ENCODE measurements at places on chromosomes 2 and 18.

- no peak for DNase-seq
These were observed 44.5 kb downstream of the PTGR3 start for GRCh38 chr18:75164479-75164878.

GRCh38 chr2:224357098-224357901, 44.6 kb downstream of the FAM124B start:
- peak; percentile 64 for DNase-seq

DNA sequence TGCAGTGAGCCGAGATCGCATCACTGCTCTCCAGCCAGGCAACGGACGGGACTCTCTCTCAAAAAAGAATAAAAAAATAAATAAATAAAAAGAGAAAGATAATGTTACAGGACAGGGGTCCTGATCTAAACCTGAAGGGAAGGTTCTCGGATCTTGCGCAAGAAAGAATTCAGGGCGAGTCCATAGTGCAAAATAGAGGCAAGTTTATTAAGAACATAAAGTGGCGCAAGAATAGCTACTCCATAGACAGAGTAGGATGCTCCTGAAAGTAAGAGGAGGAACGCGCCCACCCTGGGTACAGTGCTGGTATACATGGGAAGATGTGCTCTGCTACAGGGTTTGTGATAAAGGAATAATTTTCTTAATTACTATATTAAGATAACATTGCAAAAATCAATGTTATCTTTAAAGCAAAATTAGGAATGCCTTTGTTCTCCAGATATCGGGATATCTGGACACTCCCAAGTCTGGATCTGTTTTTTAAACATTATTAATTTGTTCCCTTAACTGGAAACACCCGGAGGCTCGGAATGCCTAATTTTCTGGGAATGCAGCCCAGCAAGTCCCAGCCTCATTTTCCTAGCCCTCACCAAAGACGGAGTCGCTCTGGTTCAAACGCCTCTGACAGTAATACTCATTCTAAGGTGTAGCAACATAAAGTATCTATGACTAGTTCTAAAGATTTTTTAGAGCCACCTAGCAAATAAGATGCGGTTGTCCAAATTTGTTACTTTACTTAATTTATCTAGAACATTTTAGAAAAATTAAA, 38.8 kb downstream of the ACSL3 start:
- no peak for DNase-seq

DNA sequence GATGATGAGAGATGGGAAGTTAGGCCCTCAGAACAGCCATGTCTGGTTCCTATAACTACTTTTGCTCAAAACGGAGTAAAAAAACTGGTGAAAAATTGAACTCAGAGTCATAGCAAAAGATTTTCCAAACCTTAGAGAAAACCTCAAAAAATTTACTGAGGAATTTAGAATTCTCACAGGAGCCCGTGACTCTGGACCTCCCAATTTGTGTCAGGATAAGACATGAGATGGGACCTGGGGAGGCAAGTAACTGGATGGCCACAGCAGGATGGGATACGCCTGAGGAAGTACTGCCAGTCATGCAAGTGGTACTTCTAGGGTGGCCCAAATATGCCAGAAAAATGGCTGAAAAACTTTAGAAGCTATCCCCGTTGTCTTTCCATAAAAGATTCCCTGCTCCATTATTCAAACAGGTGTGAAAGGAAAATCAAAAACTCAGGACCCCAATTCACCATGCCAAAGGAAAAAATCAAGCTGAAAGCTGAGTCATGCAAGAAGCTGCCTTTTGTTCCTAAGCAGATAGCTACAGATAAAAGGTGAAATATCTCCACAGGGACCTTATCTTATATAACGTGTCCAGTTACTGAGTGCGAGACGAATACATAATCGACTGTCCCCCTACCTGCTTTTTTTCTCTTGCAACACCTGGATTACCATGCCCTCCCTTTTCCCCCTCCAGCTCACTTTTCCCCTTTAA, 34.1 kb upstream of the LIPG start:
- no peak for DNase-seq

- peak; percentile 47 for DNase-seq
These were observed 6.0 kb downstream of the SRBD1 start for GRCh38 chr2:45605116-45605515.

- DNase-seq: no peak
These were observed 1640.1 kb upstream of the CELF4 start for GRCh38 chr18:39205565-39206195.

DNA sequence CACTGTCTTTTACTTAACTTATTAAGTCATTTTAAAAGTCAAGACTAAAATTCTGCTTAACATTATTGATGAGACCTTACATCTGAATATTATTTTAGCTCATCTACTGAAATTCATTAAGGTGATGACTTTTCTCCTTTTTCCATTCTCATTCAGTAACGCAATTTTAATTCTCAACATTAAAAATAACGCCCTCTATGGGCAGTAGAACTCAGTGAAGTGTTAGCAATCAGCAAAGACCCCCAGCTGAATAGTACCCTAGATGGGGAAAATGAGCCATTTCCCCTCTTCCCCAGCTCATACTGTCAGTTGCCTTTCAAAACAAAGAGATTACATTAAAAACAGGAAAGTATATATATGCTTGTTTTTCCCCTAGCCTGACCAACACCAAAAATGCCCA, 203.3 kb downstream of the NR4A2 start:
- DNase-seq: no peak

GRCh38 chr2:70029814-70030409, 57.4 kb upstream of the PCBP1 start:
- DNase-seq: peak; percentile 79

DNA sequence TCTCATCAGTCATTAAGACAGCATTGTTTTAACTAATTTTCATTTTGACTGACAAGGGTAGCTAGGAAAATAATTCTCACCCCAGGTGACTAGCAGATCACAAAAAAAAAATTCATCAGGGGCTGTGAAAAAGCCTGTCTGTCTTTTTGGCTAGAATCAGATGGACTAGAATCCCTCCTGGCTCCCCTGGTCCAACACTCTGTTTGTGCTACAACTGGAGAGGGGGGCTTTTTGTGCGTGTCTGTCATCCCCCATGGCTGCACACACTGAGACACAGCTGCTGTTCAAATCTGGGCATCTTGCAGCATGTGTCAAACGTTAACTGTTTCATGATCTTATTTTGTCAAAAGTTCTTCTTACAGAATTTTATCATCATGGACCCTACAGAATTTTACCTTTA, 51.2 kb downstream of the KIAA2012 start:
- DNase-seq: no peak

GRCh38 chr18:22267697-22268096, 98.3 kb downstream of the GATA6 start:
- no peak for DNase-seq

DNA sequence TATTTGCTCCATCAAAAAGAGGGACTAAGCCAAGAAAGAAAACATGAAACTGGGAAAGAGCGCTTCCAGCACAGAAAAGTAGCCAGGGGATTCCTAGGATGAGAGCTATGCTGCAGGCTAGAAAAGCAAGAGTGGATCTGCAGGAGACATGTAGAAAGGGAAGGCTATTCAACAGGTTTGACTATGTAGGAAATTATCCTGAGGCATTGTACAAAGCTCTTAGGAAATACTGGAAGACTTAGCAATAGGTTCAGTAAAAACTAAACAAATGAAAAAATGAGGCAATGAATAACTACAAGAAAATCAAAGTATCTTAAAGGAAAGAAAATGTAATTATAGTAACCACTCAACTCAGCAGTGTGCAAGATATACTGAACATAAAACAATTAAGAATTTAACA, 229.5 kb upstream of the FBXO11 start:
- no peak for DNase-seq

DNA sequence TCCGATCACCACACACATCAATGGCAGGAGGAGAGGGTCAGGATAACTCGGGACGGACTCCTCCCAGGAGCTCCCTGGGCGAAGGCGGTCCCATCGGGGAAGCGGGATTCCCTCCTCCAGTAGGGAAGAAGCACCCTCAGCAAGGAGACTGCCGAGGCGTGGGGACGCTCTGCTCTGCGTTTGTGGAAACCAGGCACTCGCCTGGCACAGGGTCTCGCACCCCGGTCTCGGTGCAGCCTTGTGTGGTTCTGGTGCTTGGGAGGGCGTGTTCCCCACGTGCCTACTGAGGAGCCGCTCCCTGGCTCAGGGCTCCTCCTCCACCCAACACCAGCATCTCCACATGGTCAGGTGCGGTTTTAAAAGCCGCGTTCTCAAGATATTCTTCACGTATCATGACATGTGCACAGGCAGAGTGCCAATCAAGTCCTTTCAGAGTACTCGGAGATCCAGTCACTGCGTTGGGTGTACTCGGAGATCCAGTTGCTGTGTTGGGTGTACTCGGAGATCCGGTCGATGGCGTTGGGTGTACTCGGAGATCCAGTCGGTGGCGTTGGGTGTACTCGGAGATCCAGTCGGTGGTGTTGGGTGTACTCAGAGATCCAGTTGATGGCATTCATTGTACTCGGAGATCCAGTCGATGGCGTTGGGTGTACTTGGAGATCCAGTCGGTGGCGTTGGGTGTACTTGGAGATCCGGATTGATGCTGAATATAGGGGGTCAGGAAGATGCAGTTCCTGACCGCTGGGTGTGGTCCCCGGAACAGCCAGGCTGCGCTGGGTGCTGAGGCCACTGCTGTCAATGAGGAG, 117.5 kb downstream of the RTP5 start:
- no peak for DNase-seq

GRCh38 chr2:225272173-225272572, 127.3 kb upstream of the NYAP2 start:
- DNase-seq: no peak

DNA sequence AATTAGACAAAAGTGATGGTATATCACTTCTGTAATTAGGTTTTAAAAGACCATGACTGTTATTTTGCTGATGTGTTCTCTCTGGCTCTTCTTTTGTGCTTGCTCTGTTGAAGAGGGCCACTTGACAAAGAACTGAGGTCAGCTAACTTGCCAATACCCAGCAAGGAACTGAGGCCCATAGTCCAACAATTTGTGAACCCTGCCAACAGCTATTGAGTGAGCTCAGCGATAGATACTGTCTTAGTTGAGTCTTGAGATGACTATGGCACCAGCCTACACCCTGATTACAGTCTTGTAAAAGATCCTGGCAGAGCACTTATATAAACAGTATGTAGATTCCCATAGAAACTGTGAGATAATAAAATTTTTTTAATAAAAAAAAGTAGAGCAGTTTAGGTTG, 103.0 kb downstream of the BMPR2 start:
- no peak for DNase-seq

- no peak for DNase-seq
These were observed 121.3 kb upstream of the PPP1CB start for GRCh38 chr2:28630341-28630740.

- peak; percentile 38 for DNase-seq
These were observed 58.3 kb downstream of the SEPTIN10 start for GRCh38 chr2:109555346-109555900.

Data from AG10803 (cell line).